Purkinje cell (primary cell): ENCODE measurements at places on chromosomes 7 and 10. TPM values are rescaled to one million over a fixed set of nuclear protein-coding genes. Genes with fewer than 3 reads are reported as not detected.

VIPR2 gene
- polyA plus RNA-seq, result not detected in 2 replicates

HOXA9 gene
- polyA plus RNA-seq, result not detected in 2 replicates

ZNF727 gene
- 5.1 and 9.8 TPM in 2 replicates for polyA plus RNA-seq

SAMD9L gene
- polyA plus RNA-seq, result 4.4 and 9.2 TPM in 2 replicates

FAM24B gene
- polyA plus RNA-seq, result 28.0 and 36.0 TPM in 2 replicates

CALHM2 gene
- polyA plus RNA-seq, result 0.22 TPM in 1 of 2 replicates, not detected in the other

SLC13A1 gene
- not detected in 2 replicates for polyA plus RNA-seq

CTAGE6 gene
- not detected in 2 replicates for polyA plus RNA-seq

STEAP1B gene
- 0.64 and 6.0 TPM in 2 replicates for polyA plus RNA-seq

NPY gene
- 52.9 TPM in 1 of 2 replicates, not detected in the other for polyA plus RNA-seq

GBX1 gene
- not detected in 2 replicates for polyA plus RNA-seq

HELLS gene
- 3.4 TPM in 1 of 2 replicates, not detected in the other for polyA plus RNA-seq

CALY gene
- 5.7 and 13.9 TPM in 2 replicates for polyA plus RNA-seq

EVX1 gene
- polyA plus RNA-seq, result not detected in 2 replicates

NEBL gene
- polyA plus RNA-seq, result 10.8 and 11.1 TPM in 2 replicates

ITPRID1 gene
- polyA plus RNA-seq, result 2.0 TPM in 1 of 2 replicates, not detected in the other

CHST12 gene
- polyA plus RNA-seq, result 1.3 and 1.6 TPM in 2 replicates

HTR5A gene
- 60.9 and 79.7 TPM in 2 replicates for polyA plus RNA-seq

UTF1 gene
- polyA plus RNA-seq, result not detected in 2 replicates
